ENCODE measurements at places on chromosomes 5 and 9.
A peak's percentile ranks its signal among the peaks of the same experiment; 100 is the strongest.

GRCh38 chr5:94457788-94458187, 160.6 kb downstream of the KIAA0825 start:
- no peak for DNase-seq

- no peak for DNase-seq
Observed at GRCh38 chr9:113602126-113603047, 138.9 kb downstream of the RGS3 start.

- DNase-seq: no peak
Observed at GRCh38 chr9:21210311-21210710, 3.4 kb upstream of the IFNA10 start.

- no peak for DNase-seq
Observed at GRCh38 chr5:150144246-150144801, 11.3 kb downstream of the PDGFRB start.

GRCh38 chr5:173644673-173645436, 28.4 kb upstream of the BOD1 start:
- no peak for DNase-seq

DNA sequence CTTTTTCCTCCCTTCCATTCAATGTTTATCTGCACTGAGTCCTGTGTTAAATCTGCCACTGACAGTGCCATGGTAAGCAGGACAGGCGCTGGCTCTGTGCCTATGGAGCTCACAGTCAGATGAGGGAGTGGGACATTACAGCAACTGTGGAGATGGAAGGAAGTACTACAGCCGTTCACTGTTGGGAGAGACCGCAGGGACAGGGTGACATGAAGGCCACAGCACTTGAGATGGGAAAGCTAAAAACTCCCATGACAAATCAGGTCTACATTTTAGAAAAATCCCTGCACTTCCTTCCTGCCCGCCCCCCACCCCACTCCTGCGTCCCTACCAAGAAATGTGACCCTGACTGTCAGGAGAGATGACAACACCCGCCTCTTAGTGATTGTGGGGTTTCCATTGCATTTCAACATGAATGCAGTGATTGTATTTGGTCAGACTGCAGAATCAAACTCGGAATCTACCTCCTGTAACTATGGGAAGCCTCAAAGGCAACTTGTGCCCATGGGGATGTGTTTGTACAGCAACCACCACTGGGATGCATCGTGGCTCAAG, 56.4 kb downstream of the GTF3C4 start:
- DNase-seq: no peak

GRCh38 chr5:64978546-64978945, 209.8 kb downstream of the CWC27 start:
- no peak for DNase-seq

GRCh38 chr9:134985451-134985850, 67.7 kb upstream of the FCN1 start:
- no peak for DNase-seq

- DNase-seq: no peak
Observed at GRCh38 chr5:34530637-34531036, 125.5 kb upstream of the RAI14 start.

GRCh38 chr5:126988021-126988569, 42.3 kb downstream of the MARCHF3 start:
- DNase-seq: no peak

DNA sequence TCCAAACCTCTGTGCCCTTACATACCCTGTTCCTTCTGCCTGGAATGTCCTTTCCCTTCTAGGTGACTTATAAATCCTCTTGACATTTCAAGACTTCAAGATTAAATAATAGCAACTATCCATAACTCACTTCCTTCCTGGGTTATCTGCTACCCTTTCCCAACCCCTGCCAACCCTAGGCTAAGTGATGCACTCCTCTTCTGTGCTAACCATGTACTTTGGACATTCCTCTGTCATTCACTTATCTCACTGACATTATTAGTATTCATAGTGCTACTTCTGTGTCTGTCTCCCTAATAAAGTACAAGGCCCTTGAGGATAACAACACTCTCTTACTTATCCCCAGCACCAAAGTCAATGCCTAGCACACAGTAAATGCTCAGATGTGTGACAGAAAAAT, 307.1 kb downstream of the ENC1 start:
- no peak for DNase-seq

DNA sequence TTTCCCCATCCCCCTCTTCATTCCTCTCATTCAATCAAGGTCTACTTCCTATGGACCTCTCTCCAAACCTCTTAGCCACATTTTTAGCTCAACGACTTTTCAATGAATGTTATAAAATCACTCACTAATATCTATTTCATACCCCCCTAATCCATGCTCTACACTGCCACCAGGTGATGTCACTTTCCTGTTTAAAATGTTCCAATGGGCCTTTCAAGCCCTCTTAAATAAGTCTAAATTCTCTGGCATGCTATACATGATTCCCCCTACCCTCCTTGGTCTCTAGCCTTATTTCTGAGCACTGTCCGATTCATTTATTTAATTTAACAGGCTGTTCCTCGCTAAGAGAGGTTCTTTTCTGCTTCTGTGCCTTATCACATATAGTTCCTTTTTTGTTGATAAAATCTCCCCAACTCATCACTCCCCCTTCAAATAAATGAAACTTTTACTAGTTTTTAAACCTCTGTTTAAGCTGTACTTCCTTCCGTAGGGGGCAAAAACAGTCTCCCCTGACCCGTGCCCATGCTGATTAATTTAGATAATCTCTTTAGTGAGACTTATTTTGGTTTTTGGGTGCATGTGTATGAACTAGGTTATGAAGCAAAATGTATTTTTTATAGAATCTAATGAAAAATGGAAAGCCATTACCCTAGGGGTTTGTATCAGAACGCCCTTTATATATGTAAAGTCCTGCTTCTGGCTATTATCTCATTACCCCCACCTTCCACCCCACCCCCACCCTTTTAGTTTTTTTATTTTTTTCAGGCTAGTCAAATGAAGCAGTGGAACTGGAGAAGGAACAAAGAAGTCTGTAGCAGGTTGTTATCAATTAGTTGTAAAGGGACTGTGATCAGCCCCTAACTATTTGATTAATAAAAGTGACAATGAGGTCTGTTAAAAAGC, 9.0 kb downstream of the ABHD17B start:
- DNase-seq: no peak

DNA sequence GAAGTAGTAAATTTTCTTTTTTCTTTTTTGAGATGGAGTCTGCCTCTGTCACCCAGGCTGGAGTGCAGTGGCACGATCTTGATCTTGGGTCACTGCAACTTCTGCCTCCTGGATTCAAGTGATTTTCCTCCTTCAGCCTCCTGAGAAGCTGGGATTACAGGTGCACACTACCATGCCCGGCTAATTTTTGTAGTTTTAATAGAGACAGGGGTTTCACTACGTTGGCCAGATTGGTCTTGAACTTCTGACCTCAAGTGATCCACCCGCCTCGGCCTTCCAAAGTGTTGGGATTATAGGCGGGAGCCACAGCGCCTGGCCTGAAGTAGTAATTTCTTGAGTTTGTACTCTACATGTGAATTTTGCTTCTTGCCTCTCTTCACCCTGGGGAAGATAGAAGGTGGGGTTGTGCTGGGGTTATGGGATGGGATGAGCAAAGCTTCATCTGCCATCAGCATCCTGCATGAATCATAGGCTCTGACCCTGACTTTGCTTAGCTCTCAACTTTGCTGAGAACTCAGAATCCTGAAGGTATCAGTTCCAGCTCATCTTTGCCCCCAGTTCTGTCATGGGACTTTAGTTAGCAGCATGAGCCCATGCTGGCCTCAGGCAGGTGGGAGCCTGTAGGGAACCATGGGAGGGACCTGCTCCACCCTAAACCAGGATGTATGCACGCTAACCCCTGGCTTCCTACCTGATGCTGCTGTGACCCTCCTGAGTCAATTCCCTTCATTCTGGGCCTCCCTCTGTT, 9.3 kb upstream of the CCL21 start:
- no peak for DNase-seq

GRCh38 chr5:91388362-91388761, 5.2 kb upstream of the ARRDC3 start:
- DNase-seq: no peak

GRCh38 chr5:150587016-150587415, 53.4 kb upstream of the SYNPO start:
- DNase-seq: no peak

GRCh38 chr9:89038382-89039103, 47.3 kb downstream of the S1PR3 start:
- peak; percentile 37 for DNase-seq

GRCh38 chr5:154287136-154287535, 96.6 kb downstream of the GALNT10 start:
- peak; percentile 27 for DNase-seq

GRCh38 chr5:27548484-27548883, 510.1 kb upstream of the CDH9 start:
- no peak for DNase-seq

GRCh38 chr5:57338868-57339340, 143.7 kb downstream of the ACTBL2 start:
- no peak for DNase-seq

GRCh38 chr9:90890146-90890810, 88.7 kb downstream of the SYK start:
- no peak for DNase-seq

DNA sequence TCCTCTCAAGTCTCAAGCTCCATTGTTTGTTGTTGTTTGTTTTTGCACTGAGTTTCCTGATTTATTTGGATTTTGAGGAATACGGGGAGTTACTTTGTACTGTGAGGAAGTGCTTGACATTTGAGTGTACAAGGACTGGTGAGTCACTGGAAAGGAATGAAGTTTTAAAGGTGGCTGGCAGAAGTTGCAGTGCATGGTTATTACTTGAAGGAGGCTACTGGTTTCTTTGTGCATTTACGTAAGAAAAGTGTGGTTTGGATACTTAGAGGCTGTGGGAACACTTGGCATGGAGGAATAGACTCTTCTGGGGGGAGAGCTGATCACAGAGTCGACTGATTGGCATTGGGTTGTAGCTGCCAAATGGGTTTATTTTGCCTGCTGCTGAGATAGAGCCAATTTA, 919.0 kb downstream of the TAF11L14 start:
- DNase-seq: no peak

DNA sequence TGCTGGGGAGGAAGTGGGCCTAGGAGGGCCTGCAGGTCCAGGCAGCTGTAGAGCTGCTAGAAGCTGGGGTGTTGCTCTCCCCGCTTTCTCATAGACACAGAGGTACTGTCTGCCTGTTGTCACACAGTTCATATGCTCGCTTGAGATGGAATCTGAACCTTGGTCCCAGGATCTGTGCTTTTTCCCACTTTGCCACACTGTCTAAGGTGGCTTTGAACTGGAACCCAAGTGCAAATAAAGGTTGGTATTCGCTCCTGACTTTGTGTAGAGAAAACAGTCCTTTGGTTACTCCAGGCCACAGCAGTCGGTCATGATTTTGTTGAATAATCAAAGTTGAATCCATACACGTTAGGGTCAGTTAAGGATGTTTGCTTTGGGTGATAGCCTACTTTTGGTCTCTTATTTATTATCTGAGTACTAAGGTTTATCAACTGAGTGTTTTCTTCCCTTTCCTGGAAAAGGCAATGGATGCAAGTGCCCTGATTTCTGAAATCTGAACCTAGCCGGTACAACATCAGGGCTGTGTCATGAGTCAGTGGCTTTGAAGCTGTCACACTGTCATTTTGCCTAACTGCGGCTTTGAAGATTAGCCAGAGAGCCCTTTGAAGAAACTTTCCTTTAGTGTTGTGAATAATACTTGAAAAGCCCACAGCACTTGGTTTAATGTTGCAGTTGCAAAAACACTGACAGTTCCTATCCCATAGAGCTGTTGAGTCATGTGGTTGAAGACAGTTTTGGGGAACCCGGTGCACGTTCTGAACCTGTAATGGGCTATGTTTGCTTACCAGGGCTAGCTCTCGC, 41.3 kb downstream of the HABP4 start:
- no peak for DNase-seq

GRCh38 chr5:32319392-32319791, 6.7 kb upstream of the MTMR12 start:
- no peak for DNase-seq

DNA sequence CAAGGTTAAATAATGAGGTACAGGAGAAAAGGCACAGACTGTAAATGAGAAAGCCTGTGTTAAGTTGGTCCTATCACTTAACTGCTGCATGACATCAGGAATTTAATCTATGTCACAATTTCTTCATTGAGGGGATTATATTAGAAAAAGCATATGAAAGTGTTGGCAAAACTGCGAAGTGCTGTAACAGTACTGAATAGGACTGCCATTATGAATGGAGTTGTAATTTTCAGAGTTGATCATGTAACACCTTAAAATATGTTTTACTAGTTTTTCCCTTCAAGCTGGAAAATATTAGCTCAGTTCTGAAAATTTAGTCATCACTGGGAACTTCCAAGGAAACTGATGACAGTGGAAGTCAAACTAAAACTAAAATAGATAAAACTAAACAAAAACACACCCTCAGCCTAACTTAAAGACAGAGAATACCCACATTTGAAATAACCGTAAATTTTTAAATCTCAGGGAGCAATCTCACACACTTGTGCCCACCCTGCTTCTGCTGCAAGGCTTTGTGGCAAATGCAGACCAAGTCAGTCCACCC, 45.1 kb downstream of the ERMP1 start:
- no peak for DNase-seq

All from amniotic stem cell (primary cell).